Stimulated activated CD4-positive, alpha-beta T cell treated with anti-CD3 and anti-CD28 coated beads, Interleukin-1b, Interleukin-23, amount 100 ng/mL, for 4 hours (primary cell): ENCODE measurements at places on chromosomes 11 and 22.

- no peak for DNase-seq
Measured at GRCh38 chr11:123052901-123053721, 8.8 kb downstream of the HSPA8 start.

- no peak for DNase-seq
Measured at GRCh38 chr11:45374130-45374529, 88.0 kb upstream of the SYT13 start.

DNA sequence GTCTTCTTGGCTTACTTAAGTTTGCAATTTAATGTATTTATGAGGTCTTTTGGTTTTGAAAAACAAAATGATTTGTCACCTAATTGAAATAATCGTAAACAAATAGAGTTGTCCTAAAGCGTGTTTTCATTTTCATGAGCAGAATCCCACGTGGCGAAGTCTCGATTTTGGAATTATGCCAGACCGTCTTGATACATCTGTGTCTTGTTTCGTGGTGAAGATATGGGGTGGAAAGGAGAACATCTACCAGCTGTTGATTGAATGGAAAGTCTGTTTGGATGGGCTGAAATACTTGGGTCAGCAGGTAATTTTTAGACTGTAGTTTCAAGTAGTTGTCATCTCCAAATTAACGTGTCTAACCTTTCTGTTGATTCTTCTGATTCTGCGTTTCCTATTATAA is 64.7 kb downstream of the UVRAG start:
- DNase-seq, result no peak

DNA sequence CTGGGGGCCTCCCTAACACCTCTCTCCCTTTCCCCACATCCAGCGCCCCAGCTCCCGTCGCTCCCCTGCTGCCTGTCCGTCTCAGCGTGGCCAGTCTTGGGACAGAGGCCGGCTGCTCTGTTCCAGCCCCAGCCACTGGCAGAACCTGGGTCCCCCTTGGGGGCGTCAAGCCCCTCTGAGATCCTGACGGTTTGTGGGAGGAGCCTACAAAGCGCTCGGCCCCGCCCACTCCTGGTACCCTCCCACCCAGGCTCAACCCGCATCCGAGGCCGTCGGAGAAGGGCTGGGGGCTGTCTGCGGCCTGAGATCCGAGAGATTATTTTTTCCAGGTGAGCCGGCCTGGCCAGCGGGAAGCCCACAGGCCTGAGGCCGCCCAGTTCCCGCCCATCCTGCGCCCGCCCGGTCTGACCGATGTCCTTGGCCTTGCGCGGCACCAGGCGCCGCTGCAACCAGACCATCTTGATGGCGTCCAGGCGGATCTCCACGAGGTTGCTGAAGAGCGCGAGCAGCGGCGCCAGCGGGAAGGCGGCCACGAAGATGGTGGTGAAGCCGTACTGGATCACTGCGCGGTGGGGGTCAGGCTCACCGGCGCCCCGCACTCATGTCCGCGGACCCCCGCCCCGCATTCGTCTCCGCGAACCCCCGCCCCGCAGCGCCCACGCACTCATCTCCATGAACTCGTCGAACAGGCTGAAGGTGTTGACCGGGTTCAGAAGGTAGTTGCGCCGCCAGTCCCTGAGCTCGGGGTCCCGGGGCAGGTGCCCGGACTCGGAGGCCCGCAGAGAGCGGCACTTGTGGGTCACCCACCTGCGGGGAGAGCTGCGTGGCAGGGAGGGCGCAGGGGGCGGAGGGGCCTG is 5.5 kb upstream of the SIGIRR start:
- DNase-seq, result no peak

DNA sequence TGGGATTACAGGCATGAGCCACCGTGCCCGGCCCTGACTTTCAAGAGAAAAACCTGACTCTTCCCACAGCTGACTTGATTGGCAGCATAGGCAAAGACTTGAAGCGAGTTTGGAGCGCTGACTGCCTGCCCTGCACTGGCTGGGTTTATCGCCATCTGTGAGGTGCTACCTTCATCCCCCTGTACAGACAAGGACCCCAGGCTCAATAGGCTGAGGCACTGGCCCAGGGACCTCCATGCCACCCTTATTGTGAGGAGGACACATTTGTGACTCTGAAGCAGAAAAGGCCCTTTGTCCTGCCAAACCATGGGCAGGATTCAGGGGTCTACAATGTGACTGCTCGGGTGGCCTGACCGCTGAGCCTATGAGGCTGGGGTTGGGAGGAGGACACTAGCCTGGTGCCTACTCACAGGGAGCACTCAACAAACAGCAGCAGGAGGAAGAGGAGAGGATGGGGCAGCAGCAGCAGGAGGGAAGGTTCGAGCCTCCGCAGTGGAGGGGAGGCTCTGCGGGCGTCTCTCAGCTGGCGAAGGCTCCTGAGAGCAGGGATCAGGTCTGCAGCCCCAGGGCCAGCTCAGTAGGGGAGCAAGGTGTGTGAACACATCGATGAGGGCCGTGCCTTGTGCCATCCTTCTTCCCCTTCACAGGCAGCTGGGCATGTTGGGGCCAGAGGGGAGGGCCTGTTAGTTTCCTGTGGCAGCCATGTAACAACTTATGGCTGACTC is 72.9 kb upstream of the WNT7B start:
- no peak for DNase-seq

- no peak for DNase-seq
Measured at GRCh38 chr11:111765320-111765983, 737 bp downstream of the PPP2R1B start.

- DNase-seq, result no peak
Measured at GRCh38 chr22:50218996-50219727, 18.4 kb downstream of the SELENOO start.

GRCh38 chr11:22670830-22671229 is 4.4 kb downstream of the GAS2 start:
- DNase-seq, result no peak

DNA sequence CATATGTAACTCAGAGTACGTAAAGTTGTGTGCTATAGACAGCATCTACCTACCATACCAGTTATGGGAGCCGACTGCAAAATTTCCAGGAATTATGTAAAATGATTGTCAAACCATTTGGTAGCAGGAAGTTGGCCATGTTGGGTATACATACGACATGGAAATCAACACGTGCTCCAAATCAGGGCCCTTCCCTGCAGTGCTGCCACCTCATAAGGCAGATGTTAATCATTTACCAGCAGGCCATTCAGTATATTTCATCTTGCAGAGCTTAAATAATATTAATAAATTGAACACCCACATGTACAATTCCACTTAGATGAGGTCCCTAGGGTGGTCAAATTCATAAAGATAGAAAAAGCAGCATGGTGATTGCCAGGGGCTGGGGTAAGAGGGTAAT is 9.8 kb downstream of the MS4A18 start:
- no peak for DNase-seq

- DNase-seq, result no peak
Measured at GRCh38 chr11:81916451-81916850, 817.2 kb downstream of the FAM181B start.

- DNase-seq, result no peak
Measured at GRCh38 chr22:35393116-35394010, 6.6 kb upstream of the MCM5 start.

DNA sequence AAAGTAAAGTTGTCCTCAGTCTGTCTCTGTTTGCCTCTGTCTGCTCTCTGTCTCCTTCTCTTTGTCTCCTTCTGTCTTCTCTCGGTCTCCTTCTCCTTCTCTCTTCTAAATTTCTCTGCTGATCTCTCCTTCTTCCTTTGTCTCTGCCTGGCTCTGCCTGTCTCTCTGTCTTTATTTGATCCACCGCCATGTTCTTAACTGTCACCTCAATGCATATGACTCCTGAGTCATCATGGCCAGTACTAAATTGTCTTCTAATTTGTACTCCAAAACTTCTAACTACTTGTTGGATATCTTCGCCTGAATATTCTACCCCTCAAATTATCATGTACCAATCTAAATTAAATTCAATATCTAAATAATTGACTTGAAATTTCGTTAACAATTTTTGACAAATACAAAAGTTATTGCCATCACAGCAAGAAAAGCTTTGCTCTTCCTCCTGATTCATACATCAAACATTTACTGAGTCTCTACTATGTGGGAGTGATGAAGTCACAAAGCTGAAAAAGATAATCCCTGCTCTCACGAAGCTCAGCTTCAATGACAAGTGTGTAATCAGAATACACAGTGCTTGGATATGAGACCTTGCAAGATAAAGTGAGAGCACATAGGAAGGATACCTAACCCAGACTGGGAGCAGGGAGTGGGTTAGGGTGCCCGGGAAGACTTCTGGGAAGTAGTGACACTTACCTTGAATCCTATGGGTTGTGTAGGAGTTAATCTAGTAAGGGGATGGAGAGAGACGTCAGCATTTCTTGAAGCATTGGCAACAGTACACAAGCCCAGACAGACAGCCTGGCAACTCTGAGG is 193.0 kb downstream of the MAML2 start:
- DNase-seq, result no peak

GRCh38 chr22:27107386-27107785 is 450.0 kb downstream of the MIAT start:
- no peak for DNase-seq

GRCh38 chr22:24592851-24593558 is at the start of gene LRRC75B:
TSS of gene LRRC75B (minus strand) at chr22:24593073. CDS start at chr22:24593039, 34 bp downstream.
- no peak for DNase-seq
